ENCODE measurements at places on chromosomes 6 and 20.
A peak's percentile ranks its signal among the peaks of the same experiment; 100 is the strongest.

DNA sequence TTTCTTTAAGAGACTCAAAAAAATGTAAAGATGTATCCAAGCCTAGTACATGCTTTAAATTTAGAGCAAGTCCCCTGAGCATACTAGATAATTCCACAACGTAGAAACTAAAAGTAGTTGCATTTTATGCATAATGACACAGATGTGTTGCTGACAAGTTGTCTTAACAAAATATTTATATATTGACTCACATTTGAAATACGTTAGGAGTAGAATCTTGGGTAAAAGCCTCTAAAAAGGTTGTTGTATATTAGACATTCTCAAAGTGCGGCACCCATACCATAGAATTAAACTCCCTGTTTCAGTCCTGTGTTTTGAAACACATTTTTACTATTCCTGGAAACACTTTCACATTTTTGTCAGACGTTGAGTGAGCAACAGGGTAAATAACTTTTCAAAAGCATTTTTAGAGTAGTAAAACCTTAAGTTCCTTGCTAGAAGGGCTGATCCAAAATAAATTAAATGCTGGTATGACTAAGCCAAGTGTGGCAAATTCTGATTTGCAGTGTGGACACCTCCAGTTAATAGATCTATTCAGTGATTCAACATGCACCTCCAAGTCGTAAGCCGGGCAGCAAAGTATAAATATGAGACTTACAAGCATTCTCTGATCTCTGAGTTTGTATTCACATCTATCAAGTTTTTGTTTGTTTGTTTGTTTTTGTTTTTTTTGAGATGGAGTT, 97.5 kb downstream of the GMDS start:
- DNase-seq: peak; percentile 36

- DNase-seq: no peak
Measured at GRCh38 chr20:37375227-37375626, 29.3 kb downstream of the SRC start.

GRCh38 chr6:138970856-138971425, 17.1 kb downstream of the REPS1 start:
- peak; percentile 96 for DNase-seq

DNA sequence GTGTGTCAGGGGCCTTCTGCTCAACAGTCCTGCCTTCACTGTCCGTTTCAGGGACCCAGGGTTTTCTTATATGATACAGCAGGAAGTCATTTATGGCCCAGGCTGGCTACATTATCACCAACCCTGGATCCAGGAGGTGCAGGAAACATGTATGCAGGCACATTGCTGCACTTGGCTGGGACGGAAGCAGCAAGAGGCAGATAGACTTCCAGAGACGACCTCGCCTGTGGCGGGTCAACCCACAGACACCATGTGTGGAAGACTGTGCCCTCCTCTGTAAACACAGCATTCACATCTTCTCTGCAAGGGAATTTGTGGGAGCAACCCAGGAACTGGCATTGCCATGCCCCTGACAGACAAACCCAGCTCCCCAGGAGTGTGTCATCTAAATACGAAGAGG, 43.7 kb downstream of the TBC1D7 start:
- DNase-seq: no peak

- DNase-seq: peak; percentile 74
Measured at GRCh38 chr6:87908978-87909811, 138.4 kb upstream of the SPACA1 start.

DNA sequence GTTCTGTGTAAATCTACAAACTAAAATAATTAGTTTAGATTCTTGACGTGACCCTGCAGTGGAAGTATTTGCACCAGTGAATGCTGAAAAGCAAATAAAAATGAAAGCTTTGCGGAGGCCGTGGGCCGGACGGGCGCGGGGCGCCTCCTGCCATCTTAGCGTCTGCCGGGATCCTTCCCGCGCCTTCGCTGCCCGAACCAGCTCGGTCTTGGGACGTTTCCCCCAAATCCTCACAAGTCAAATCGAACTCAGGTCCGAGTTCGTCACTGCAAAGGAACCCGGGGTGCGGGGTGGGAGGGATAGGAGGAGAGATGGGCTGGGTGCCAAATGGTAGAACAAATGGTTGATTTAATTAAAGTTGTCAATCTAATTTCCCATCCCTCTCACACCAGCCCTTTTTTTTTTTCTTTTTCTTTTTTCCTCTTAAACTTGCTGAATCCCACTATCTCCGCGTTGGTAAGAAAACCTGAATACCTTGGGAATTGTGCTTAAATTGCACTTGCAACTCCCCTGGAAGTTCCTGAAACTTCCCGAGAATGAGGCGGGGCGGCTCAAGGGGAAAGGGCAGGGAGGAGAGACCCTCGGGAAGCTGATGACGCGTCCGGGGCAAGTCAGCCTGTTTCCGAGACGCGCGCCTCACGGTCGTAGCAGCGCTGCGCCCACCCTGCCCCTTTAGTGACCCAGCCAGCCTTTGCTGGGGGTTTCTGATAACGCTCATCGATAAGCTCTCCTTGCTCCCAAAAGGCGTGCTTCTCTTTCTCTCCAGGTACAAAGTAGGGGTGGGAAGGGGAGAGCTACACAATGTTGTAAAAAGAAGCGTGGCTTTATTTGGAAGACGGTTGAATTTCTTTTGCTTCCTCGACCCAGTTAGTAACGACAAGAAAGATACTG, 1.8 kb downstream of the GJA1 start:
- peak; percentile 49 for DNase-seq

DNA sequence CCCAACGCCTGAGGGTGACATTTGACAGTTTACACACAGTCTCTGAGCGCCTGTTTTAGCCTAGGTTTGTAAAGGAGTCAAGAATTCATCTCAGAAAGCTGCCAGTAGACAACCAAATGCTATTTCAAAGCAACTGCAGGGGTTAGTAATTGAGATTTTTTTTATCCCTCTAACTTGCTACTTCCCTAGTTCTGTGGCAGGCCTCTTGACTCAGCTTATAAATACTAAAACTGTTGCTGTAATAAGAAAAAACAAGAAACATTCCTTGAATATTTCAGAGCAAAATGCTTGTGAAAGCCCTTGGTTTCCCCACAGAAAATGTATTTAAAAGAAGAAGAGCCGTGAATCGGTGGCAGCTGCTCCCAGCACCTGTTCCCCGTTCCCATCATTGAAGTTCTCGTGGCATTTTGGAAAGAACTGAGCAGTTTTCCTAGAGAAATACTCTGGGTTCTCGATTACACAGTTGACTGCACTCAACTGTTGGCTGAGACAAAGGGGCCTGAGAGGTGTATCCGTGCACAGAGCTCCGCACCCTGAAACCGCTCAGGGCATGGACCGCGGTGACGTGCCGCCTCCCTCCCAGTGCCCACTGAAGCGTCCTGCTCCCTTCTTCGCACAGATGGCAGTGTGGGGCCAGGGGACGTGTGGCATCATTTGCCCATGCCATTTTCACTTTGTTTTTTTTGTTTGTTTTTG, 20.9 kb downstream of the DLL1 start:
- no peak for DNase-seq

- DNase-seq: peak; percentile 18
Measured at GRCh38 chr20:38751360-38751976, 3.2 kb downstream of the ACTR5 start.

- no peak for DNase-seq
Measured at GRCh38 chr20:24479595-24479994, 10.2 kb downstream of the SYNDIG1 start.

DNA sequence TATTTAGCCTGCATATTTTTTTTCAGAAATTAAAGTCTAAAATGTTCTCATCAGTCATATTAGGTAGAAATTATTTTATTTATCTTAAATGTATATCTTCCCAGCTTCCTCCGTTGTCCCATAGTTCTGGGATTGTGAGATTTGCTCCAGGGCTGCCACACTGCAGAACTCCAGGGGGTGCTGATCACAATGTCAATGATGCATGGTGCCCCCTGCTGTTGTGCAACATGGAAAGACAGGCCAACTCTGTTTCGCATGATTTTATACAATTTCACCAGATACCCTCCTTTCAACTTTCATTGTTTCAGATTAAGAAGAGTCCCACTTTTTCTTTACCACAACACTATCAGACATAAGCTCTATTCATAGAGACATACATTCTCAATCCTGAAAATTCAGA, 35.9 kb downstream of the ID4 start:
- no peak for DNase-seq

GRCh38 chr6:77548190-77548589, 84.9 kb upstream of the HTR1B start:
- no peak for DNase-seq

DNA sequence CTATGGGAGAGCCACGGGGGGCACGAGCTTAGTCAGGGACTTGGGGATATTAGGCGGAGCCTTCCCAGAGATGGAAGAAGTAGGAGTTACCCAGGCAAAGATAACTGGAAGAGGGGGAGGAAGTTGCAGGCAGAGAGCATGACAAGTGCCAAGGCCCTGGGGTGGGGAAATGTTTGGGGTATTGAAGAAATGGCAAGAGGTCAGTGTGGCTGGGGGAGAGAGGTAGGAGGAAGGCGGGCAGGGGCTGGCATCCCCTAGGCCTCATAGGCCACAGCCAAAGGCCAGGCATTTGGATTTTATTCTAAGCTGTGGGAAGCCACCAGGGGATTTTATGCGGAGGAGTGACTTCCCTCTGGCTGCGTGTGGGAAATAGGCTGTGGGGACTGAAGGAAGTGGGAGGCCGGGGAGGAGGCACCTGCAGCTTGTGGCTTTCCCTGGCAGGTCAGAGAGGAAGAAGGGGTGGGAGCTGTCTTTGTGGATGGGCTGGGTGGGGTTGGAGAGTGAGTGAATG, 22.7 kb downstream of the SNAI1 start:
- DNase-seq: no peak

- no peak for DNase-seq
Measured at GRCh38 chr20:47489448-47489872, 12.2 kb upstream of the NCOA3 start.

- no peak for DNase-seq
Measured at GRCh38 chr20:64010711-64011237, 25.2 kb upstream of the C20orf204 start.

DNA sequence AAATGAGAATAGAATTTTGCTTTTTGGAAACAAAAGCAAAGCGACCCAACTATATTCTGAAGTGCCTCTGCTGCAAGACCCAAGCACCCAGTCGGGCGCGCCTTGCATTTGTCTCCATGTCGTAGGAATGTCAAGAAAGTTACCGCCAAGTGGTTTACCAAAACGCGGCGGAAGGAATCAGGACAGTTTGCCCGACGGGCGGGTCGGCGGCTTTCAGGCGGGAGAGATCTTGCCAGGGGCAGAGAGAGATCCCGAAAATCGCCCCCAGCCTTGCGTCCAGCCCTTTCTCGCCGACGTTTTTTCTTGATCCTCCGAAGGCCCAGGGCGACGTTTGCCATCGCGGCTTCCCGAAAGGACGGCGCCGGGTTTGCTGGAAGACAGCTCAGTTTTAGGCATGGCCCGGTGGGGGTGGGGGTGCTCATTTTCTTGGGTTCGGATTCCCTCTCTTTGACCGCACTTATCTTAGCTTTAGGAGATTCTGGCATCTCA, 4.0 kb upstream of the LIN28B start:
- DNase-seq: no peak

GRCh38 chr20:37406010-37406998, 60.4 kb downstream of the SRC start:
- DNase-seq: no peak

DNA sequence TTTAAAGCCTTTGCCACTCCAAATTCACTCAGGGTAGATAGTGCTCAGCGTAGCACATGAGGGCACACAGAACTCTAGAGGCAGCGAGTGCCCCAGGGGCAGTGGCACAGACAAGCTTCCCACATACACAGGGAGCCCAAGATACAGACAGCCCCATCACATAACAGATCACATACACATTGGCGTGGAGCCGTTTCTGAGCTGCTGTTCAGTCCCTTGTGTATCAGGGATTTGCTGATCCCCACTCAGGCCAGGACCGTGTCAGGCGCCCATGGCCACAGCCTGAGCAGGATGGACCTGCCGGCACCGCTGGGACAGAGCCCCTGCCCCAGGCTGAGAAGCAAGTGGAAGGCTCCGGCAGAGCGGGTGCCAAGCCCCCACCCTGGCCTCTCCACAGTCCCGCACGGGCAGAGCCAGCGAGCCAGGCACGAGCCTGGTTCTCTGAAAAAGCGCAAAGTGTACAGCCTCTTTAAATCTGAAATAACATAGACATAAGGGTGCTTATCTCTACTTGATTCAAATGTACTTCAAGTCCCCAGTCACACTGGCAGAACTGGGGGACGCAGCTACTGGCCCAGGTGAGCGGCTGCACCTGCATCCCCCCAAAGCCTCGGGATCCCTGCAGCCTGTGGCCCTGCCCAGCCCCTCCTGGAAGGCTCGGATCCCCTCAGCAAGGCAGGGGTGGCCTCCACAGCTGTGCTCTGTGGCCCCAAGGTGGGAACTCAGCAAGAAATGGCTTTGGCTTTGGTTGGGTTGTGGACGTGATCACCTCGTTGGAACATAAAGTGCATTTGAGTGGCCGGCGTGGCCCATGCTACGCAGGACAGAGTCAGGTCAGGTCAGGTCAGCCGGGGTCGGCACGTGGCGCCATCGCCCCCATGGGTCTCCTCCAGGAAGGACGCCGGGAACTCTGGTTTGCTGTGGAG, 231.3 kb downstream of the ERMARD start:
- DNase-seq: no peak

DNA sequence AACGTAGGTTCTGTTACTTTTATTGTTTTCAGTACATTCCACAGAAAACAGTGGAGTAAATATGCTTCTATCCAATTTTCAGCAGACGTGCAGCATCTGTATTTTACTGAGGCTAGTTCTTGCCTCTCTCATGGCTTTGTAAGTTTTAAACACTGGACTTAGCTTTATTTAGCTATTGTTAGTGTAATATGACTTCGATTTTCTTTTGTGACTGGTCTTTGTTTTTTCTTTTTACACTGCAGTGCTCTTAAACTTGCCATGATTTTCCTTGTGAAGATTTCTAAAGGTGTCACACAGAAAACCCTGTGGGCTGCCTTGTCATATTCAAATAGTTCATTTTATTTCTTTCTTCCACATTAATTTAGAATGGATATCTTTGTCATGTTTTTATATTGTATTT, 1234.9 kb upstream of the CITED2 start:
- no peak for DNase-seq

DNA sequence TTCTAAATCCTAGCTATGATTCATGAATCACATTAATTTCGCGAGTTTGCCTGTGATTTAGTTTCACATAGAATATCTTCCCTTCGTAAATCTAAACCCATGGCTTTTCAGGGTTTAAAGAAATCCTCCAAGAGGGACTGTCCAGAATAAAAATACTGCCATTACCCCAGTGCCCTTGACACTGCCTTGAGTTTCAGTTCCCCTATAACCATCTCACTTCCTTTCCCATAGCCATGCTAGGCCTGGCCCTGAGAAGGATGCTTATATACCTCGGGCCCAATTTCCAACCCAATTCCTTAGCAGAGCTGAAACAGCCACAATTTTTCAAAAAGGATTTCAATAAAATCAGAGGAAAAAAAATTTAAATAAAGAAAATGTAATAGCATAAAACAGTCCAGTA, 697.3 kb downstream of the FRK start:
- no peak for DNase-seq

DNA sequence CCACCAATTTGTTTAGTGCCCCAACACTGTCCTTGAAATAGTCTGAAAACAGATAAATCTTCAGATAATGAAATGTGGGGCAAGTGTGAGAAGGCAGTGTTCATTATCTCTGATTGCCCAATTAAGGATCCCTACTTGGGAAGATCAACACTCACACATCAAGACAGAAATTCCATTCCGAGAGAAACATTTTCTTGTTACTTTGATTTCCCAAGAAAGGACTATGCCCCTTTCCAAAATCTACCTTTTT, 16.2 kb downstream of the HMGN4 start:
- no peak for DNase-seq

- peak; percentile 81 for DNase-seq
Measured at GRCh38 chr20:45157962-45158361, 16.7 kb upstream of the PI3 start.

- peak; percentile 3 for DNase-seq
Measured at GRCh38 chr6:33008944-33009861, at the start of gene HLA-DOA. TSS of gene HLA-DOA (minus strand) at chr6:33009591.

GRCh38 chr6:1986454-1987243, 258.8 kb downstream of the GMDS start:
- DNase-seq: peak; percentile 41

Measured in astrocyte (in vitro differentiated cells and primary cell).